Upper lobe of left lung (tissue), 6 donors: ENCODE measurements at places on chromosomes 3 and 15.
A peak's percentile ranks its signal among the peaks of the same experiment; 100 is the strongest.

DNA sequence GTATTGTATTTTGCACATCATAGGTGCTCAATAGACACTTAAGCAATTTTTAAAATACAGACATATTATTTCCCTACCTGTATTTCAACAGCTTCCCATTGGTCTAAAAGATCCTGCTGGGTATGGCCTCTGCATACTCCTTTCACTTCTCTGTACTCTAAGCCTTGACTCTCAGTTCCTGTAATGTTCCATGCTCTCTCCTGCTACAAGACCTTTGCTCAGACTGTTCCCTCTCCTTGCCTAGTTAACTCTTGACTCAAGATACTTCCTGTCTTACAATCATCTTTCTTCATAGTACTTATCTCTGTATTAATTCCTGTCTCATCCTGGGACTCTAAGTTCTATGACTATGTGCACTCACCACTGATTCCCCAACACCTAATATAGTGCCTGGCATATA lies 1.7 kb downstream of the SCN11A start:
- no peak overlapping the region for H3K4me3 ChIP-seq
- no peak for DNase-seq
- no peaks in the 10 kb centered on the region for H3K36me3 ChIP-seq
- peaks cover 20% of the 10 kb centered on the region for H3K4me1 ChIP-seq
- H3K27ac ChIP-seq = no peak overlapping the region

GRCh38 chr3:48468329-48468731 lies 21.8 kb downstream of the ATRIP start:
- peaks cover 45% of the 10 kb centered on the region for H3K36me3 ChIP-seq
- H3K27ac ChIP-seq = peak overlapping the region; percentile 97
- DNase-seq = peak; percentile 50
- no peak overlapping the region for H3K4me3 ChIP-seq

- H3K27me3 ChIP-seq = no peaks in the 10 kb centered on the region
- no peak overlapping the region for H3K4me3 ChIP-seq
- H3K36me3 ChIP-seq = no peaks in the 10 kb centered on the region
- DNase-seq = no peak
Measured at GRCh38 chr3:36734742-36735141, 29.6 kb downstream of the DCLK3 start.

GRCh38 chr3:162628531-162628930 lies 1131.9 kb downstream of the OTOL1 start:
- H3K27me3 ChIP-seq = no peaks in the 10 kb centered on the region
- H3K4me1 ChIP-seq = no peaks in the 10 kb centered on the region
- no peak overlapping the region for H3K27ac ChIP-seq

DNA sequence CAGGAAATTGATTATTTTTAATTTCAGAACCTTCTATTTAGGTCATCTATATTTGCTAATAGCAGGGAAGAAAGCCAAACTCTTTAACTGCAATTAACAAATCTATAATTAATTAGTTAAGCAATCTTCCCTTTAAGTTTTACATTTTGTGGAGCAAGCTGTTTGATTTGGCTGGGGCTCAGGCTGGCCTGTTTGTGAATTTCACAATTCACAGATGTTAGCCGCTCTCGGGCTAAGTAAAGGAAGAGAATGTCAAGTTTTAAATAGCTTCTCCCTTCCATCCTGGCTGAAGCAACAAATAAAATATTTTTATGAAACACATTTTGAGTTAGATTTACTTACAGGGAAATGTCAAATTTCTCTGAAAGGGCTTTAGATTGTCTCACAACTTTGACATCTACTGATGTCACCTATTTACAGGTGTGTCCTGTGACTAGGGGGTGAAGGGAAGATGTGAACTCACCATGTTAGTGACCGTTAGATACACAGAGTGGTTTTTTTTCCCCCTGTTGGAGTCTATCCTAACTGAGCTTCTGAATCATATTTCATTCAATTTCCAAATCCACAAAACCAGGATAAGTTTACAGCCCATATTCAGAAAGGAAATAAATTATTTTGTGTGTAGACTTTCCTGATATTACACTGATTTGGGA lies 1.3 kb upstream of the TP63 start:
- DNase-seq = peak; percentile 44
- no peak overlapping the region for H3K27ac ChIP-seq
- no peaks in the 10 kb centered on the region for H3K36me3 ChIP-seq

- no peaks in the 10 kb centered on the region for H3K27me3 ChIP-seq
- H3K4me1 ChIP-seq = no peaks in the 10 kb centered on the region
- H3K27ac ChIP-seq = no peak overlapping the region
- DNase-seq = no peak
- no peaks in the 10 kb centered on the region for H3K36me3 ChIP-seq
- no peak overlapping the region for H3K4me3 ChIP-seq
Measured at GRCh38 chr15:95291898-95292472, 1038.5 kb upstream of the NR2F2 start.

- H3K36me3 ChIP-seq = peaks cover 13% of the 10 kb centered on the region
- H3K4me1 ChIP-seq = no peaks in the 10 kb centered on the region
- no peak for DNase-seq
- H3K27me3 ChIP-seq = no peaks in the 10 kb centered on the region
Measured at GRCh38 chr3:170240142-170240541, 17.9 kb downstream of the PRKCI start.

DNA sequence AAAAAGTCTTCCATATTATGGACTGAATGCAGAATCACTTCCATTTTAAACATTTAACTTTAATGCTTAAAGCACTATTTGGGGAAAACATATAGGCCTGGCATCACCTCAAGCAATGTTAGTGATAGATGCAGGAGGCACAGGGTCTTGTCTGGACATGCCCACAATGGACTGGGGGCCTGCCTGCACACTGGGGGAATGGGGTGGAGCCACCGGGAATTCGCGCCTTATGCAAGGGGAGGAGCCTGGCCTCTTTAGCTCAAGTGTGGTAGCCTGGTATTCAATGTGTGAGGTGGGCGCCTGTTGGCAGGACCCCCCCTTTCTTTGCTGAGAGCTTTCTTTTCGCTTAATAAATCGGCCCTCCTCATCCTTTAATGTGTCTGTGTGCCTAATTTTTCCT lies 29.9 kb downstream of the ACKR4 start:
- no peak overlapping the region for H3K27ac ChIP-seq
- H3K36me3 ChIP-seq = no peaks in the 10 kb centered on the region
- H3K4me3 ChIP-seq = no peak overlapping the region
- DNase-seq = no peak

- no peak for DNase-seq
- no peak overlapping the region for H3K4me3 ChIP-seq
- no peaks in the 10 kb centered on the region for H3K27me3 ChIP-seq
Measured at GRCh38 chr15:27815035-27815434, 284.1 kb downstream of the OCA2 start.

GRCh38 chr3:14959359-14959943 lies 12.1 kb downstream of the NR2C2 start:
- no peaks in the 10 kb centered on the region for H3K27me3 ChIP-seq
- no peak overlapping the region for H3K4me3 ChIP-seq
- peak overlapping the region; percentile 53 for H3K27ac ChIP-seq
- H3K36me3 ChIP-seq = no peaks in the 10 kb centered on the region
- H3K4me1 ChIP-seq = peaks cover 22% of the 10 kb centered on the region
- DNase-seq = no peak

GRCh38 chr15:101053261-101053660 lies 134.1 kb downstream of the LRRK1 start:
- no peaks in the 10 kb centered on the region for H3K4me1 ChIP-seq
- no peak overlapping the region for H3K4me3 ChIP-seq
- H3K27ac ChIP-seq = no peak overlapping the region
- peak; percentile 83 for DNase-seq
- H3K27me3 ChIP-seq = no peaks in the 10 kb centered on the region
- peaks cover 38% of the 10 kb centered on the region for H3K36me3 ChIP-seq

- peak overlapping the region; percentile 38 for H3K27ac ChIP-seq
- peaks cover 6% of the 10 kb centered on the region for H3K36me3 ChIP-seq
- H3K4me1 ChIP-seq = peaks cover 52% of the 10 kb centered on the region
Measured at GRCh38 chr3:184338511-184338945, 1.1 kb downstream of the FAM131A start.

DNA sequence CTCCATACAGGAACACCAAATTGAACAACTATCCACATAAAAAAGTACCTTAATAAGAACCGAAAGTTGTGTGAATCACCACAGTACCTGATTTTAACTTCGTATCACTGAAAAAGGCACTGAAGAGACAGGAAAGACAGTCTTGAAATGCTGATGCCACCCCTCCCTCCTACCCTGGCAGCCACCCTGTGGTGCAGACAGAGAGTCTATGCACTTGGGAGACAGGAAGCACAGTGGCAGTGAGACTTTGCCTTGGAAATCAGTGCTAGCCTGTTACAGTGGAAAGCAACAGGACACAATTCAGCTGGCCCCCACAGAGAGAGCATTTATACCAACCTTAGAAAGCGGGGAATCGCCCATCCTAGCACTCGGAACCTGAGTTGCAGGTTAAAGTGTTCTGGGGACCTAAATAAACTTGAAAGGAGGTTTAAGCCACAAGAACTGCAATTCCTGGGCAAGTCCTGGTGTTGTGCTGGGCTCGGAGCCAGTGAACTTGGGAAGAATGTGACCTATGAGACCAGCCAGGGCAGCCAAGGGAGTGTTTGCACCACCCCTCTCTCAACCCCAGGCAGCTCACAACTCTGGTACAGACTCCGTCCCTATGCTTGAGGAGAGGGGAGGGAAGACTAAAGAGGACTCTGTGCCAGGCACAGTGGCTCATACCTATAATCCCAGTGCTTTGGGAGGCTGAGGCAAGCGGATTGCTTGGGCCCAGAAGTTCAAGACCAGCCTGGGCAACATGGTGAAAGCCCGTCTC lies 240.1 kb downstream of the ISL2 start:
- H3K27me3 ChIP-seq = no peaks in the 10 kb centered on the region
- H3K4me3 ChIP-seq = no peak overlapping the region
- no peak overlapping the region for H3K27ac ChIP-seq
- no peaks in the 10 kb centered on the region for H3K4me1 ChIP-seq
- DNase-seq = no peak

- no peak for DNase-seq
- peak overlapping the region; percentile 46 for H3K27ac ChIP-seq
- peaks cover 19% of the 10 kb centered on the region for H3K36me3 ChIP-seq
- H3K27me3 ChIP-seq = no peaks in the 10 kb centered on the region
- H3K4me1 ChIP-seq = peaks cover 27% of the 10 kb centered on the region
Measured at GRCh38 chr3:14822670-14823390, 4.1 kb downstream of the FGD5 start.

- no peaks in the 10 kb centered on the region for H3K36me3 ChIP-seq
- no peaks in the 10 kb centered on the region for H3K27me3 ChIP-seq
- H3K4me1 ChIP-seq = no peaks in the 10 kb centered on the region
- H3K27ac ChIP-seq = no peak overlapping the region
- H3K4me3 ChIP-seq = no peak overlapping the region
- DNase-seq = peak; percentile 18
Measured at GRCh38 chr15:25177955-25178801, 223.4 kb downstream of the SNRPN start.

DNA sequence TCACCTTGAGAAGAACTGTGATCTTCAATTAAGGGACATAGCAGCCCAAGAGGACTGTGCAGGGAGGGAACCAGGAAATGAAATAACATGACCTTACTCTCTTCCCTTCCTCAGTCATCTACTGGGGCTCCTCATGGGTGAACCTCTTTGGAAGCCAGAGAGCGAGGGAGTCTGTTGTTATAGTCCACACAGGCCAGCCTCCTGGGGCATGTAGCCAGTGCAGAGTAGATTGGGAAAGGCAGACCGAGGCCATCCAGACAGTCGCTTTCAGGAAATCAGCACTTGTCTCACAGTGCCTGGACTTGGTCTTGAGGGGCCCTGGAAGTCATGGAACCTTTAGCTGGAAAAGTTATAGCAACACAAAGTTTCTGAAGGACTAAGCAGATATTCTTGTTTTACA lies 6.1 kb downstream of the CRTAP start:
- H3K27me3 ChIP-seq = no peaks in the 10 kb centered on the region
- no peak for DNase-seq
- peaks cover 31% of the 10 kb centered on the region for H3K36me3 ChIP-seq

DNA sequence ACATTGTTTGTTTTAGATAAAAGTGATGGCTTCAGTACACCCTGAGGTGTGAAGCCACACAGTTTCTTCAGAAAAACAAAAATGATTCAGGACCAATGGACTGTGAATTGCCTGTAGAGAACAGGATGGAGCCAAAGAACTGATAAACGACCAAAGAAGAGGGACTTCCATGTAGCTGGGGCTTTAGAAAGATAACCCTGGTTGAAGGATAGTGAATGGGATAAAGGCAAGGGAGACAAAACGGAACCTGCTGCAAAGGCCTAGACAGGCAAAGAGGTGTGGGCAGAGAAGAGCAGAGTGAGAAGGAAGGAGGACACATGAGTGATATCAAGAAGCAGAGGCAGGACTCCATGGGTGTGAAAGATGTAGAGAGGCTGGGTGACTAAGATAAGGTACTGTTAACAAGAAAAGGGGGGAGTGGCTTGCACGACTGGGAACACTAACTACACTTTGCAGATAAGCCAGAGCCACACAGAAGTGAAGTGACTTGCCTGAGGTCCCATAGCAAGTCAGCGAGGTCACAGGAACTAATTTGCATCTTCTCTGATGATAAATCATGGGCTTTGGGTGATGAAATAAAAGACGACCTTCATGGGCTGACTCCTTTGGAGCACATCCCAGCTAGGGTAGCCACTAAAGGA lies 44.3 kb downstream of the RAB6B start:
- H3K27me3 ChIP-seq = no peaks in the 10 kb centered on the region
- H3K4me3 ChIP-seq = no peak overlapping the region
- no peaks in the 10 kb centered on the region for H3K36me3 ChIP-seq
- H3K27ac ChIP-seq = no peak overlapping the region
- H3K4me1 ChIP-seq = no peaks in the 10 kb centered on the region
- no peak for DNase-seq

GRCh38 chr15:64981812-64982431 lies 7.8 kb downstream of the SPG21 start:
- no peak overlapping the region for H3K4me3 ChIP-seq
- H3K27me3 ChIP-seq = no peaks in the 10 kb centered on the region
- peaks cover 25% of the 10 kb centered on the region for H3K4me1 ChIP-seq
- peaks cover 45% of the 10 kb centered on the region for H3K36me3 ChIP-seq
- H3K27ac ChIP-seq = no peak overlapping the region
- no peak for DNase-seq

- H3K27me3 ChIP-seq = no peaks in the 10 kb centered on the region
- H3K4me1 ChIP-seq = peaks cover 6% of the 10 kb centered on the region
- no peak for DNase-seq
- no peak overlapping the region for H3K4me3 ChIP-seq
- H3K36me3 ChIP-seq = peaks cover 3% of the 10 kb centered on the region
Measured at GRCh38 chr15:70044168-70044567, 53.5 kb downstream of the TLE3 start.

DNA sequence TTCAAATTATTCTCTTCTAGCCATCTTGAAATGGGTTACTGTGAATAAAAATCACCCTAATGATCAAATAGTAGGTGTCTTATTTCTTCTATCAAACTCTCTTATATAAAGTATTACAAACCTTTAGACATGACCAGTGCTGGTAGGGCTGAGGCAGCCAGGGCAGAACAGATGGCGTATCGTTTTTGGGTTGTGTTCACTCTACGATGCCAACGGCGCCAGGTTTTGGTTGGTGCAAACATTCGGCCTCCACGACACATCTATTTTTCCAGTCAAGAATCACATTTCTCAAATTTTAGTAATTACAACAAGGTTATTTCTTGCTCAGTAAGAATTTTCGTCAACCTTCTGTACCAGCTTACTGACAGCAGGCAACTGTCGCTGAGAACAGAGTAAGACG lies 2.2 kb downstream of the RPL4 start:
- H3K27ac ChIP-seq = no peak overlapping the region
- DNase-seq = no peak
- no peaks in the 10 kb centered on the region for H3K27me3 ChIP-seq
- H3K4me1 ChIP-seq = peaks cover 20% of the 10 kb centered on the region
- peaks cover 33% of the 10 kb centered on the region for H3K36me3 ChIP-seq
- no peak overlapping the region for H3K4me3 ChIP-seq
